Activated T-helper 2 cell treated with anti-CD3 and anti-CD28 coated beads, Interferon-gamma antibody, Interleukin-2, Interleukin-4, amounts not matched to agents 10 μg/mL and 5 μg/mL and 100 μg/mL, durations not matched to agents 14 hours and 24 hours and 36 hours (primary cell): ENCODE measurements at places on chromosomes 3 and 15. TPM values are rescaled to one million over a fixed set of nuclear protein-coding genes. Genes with fewer than 3 reads are reported as not detected.
A peak's percentile ranks its signal among the peaks of the same experiment; 100 is the strongest.

DNA sequence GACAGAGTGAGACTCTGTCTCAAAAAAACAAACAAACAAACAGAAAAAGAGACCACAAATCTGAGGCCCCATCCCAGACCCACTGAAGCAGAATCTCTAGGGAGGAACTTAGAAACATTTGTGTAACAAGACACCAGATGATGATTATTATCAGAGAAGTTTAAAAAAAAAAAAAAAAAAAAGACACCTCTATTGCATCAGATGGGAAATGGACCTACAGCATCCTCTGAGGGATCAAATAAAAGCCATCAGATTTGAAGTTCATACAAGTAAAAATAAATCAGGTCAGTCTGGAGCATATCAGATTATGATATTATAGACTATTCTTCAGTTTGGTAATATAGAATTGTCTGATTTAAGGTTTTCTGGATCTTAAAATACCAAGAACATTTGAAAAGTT lies 21.9 kb upstream of the LIPC start:
- H3K27ac ChIP-seq, result peak overlapping the region; percentile 62
- H3K4me1 ChIP-seq, result peaks cover 22% of the 10 kb centered on the region
- H3K27me3 ChIP-seq, result no peaks in the 10 kb centered on the region
- H3K36me3 ChIP-seq, result peaks cover 4% of the 10 kb centered on the region

The RTP1 gene
- total RNA-seq, result not detected in 2 replicates

The SERINC4 gene
- total RNA-seq, result 0.28 and 0.57 TPM in 2 replicates

DNA sequence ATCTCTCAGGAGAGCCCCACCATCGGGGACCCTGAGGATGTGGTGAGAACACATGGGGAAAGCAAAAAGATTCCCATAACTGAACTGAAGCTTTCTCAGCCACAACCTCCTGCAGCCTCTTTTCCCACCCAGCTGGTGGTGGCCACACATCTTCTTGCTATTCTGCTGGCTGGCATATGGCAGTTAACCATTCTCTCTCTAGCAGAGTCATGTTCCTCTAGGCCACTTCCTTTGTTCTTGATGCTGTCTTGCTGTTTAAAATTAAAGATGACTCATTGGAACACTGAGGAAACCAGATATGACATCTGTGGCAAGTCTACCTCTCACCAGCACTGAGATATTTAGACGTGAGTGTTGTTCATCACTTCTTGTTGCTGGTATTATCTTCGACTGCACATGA lies 180.3 kb upstream of the ROBO2 start:
- no peaks in the 10 kb centered on the region for H3K27me3 ChIP-seq
- no peak overlapping the region for H3K4me3 ChIP-seq
- H3K27ac ChIP-seq, result no peak overlapping the region

DNA sequence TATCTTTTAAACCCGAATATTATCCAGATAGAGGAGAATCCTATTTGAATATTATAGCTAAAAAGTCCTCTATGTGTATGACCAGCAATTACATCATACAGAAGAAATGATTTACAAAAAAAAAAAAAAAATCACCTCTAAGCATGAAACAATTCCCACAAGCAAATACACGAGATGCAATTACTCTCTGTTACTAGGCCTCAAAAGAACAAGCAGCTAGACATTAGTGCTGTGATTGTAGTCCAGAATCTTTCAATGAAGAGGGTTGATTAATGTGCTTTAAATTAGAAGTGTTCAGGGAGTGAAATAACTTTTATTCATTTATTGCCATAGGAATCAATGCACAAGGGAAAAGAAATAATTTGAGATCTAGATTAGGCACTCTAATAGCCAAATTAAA lies 1379.5 kb upstream of the GBE1 start:
- no peak for DNase-seq
- no peaks in the 10 kb centered on the region for H3K36me3 ChIP-seq
- H3K4me3 ChIP-seq, result no peak overlapping the region
- H3K4me1 ChIP-seq, result no peaks in the 10 kb centered on the region
- no peaks in the 10 kb centered on the region for H3K27me3 ChIP-seq
- no peak overlapping the region for H3K27ac ChIP-seq

- peaks cover 13% of the 10 kb centered on the region for H3K27me3 ChIP-seq
- no peak overlapping the region for H3K27ac ChIP-seq
- no peaks in the 10 kb centered on the region for H3K4me1 ChIP-seq
- DNase-seq, result no peak
These were observed 17.2 kb upstream of the CCR4 start for GRCh38 chr3:32934150-32934742.

DNA sequence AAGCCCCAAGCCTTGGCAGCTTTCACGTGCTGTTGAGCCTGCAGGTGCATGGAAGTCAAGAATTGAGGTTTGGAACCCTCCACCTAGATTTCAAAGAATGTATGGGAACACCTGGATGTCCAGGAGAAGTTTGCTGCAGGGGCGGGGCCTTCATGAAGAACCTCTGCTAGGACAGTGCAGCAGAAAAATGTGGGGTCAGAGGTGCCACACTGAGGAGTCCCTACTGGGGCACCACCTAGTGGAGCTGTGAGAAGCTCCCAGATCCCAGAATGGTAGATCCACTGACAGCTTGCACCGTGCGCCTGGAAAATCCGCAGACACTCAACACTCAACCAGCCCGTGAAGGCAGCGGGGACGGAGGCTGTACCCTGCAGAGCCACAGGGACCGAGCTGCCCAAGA lies 201.6 kb downstream of the OCA2 start:
- H3K36me3 ChIP-seq, result no peaks in the 10 kb centered on the region
- no peak overlapping the region for H3K27ac ChIP-seq
- no peaks in the 10 kb centered on the region for H3K4me1 ChIP-seq

DNA sequence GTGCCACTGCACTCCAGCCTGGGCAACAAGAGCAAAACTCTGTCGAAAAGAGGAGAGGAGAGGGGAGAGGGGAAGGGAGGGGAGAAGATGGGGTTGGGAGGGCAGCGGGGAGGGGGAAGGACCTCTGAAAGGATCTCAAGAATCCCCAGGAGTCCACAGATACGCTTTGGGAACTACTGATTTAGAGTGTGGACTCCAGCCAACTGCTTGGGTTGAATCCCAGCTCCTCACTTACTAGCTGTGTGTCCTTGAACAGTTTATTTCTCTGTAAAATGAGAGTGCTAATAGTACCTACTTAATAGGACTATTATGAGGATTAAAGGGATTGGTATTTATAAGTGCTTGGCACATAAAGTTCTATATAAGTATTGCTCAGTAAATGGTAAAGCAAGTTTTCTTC lies 45.0 kb upstream of the FAH start:
- H3K4me3 ChIP-seq, result no peak overlapping the region
- H3K4me1 ChIP-seq, result peaks cover 15% of the 10 kb centered on the region
- H3K27ac ChIP-seq, result no peak overlapping the region

The PLA2G4E gene
- not detected in 2 replicates for total RNA-seq

GRCh38 chr3:126847061-126847460 lies 135.9 kb upstream of the PLXNA1 start:
- no peaks in the 10 kb centered on the region for H3K36me3 ChIP-seq
- DNase-seq, result no peak
- H3K4me1 ChIP-seq, result no peaks in the 10 kb centered on the region
- H3K27me3 ChIP-seq, result no peaks in the 10 kb centered on the region
- no peak overlapping the region for H3K4me3 ChIP-seq

The GOLGA8O gene
- total RNA-seq, result 1.7 and 2.6 TPM in 2 replicates

The PHLDB2 gene
- 0.80 and 0.94 TPM in 2 replicates for total RNA-seq

The FANCD2OS gene
- not detected in 2 replicates for total RNA-seq

DNA sequence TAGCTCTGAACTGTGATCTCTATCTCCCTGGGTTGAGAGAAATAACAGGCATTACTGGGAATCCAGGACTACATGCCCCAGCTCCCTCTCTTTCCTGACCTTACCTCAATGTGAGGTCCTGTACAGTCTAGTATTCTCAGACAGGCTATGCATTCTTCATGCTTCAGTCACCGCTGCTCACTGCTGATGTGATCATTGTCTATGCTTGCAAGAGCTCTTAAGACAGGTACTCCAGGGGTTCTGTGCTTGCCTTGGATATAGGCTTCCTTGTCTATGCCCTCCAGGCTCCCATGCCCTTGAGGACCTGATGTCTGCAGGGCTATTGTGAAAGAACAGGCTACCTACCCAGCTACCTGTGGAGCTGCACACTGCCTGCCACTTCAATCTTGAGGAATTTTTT lies 183.6 kb downstream of the MBNL1 start:
- H3K4me1 ChIP-seq, result peaks cover 24% of the 10 kb centered on the region
- H3K27me3 ChIP-seq, result no peaks in the 10 kb centered on the region
- H3K4me3 ChIP-seq, result no peak overlapping the region
- DNase-seq, result no peak
- H3K27ac ChIP-seq, result no peak overlapping the region

The ALDH1A3 gene
- not detected in 2 replicates for total RNA-seq

The CCDC51 gene
- total RNA-seq, result 22.2 and 23.7 TPM in 2 replicates

The CLDN1 gene
- total RNA-seq, result 5.7 and 6.0 TPM in 2 replicates

The IQCF5 gene
- not detected in 2 replicates for total RNA-seq

GRCh38 chr3:168470380-168470779 lies 374.7 kb upstream of the GOLIM4 start:
- H3K36me3 ChIP-seq, result no peaks in the 10 kb centered on the region
- H3K27ac ChIP-seq, result no peak overlapping the region
- H3K4me1 ChIP-seq, result no peaks in the 10 kb centered on the region
- no peaks in the 10 kb centered on the region for H3K27me3 ChIP-seq

The ANKUB1 gene
- total RNA-seq, result not detected in 2 replicates

DNA sequence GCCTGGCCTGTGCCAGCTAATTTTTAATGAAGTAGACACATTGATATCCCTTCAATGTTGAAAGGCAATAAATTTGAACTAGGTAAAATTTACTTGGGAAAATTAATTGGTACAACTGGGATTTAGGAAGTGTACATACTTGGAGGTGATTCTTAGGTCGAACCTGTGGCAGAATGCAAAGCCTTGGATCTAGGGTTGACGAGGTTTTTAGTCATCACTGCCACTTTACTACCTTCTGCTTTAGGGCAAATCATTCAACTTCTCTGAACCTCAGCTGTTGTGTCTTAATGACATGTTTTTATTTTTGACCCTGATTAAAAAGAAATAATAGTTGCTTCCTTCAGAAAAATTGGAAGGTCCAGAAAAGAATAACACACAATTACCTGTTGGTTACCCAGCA lies 2.5 kb downstream of the APPL1 start:
- H3K36me3 ChIP-seq, result peaks cover 12% of the 10 kb centered on the region
- H3K27ac ChIP-seq, result no peak overlapping the region
- H3K4me1 ChIP-seq, result peaks cover 35% of the 10 kb centered on the region

- DNase-seq, result no peak
- H3K36me3 ChIP-seq, result no peaks in the 10 kb centered on the region
- no peak overlapping the region for H3K4me3 ChIP-seq
- H3K27ac ChIP-seq, result no peak overlapping the region
- H3K4me1 ChIP-seq, result no peaks in the 10 kb centered on the region
- peaks cover 4% of the 10 kb centered on the region for H3K27me3 ChIP-seq
These were observed 118.5 kb upstream of the WNT5A start for GRCh38 chr3:55605443-55606236.

DNA sequence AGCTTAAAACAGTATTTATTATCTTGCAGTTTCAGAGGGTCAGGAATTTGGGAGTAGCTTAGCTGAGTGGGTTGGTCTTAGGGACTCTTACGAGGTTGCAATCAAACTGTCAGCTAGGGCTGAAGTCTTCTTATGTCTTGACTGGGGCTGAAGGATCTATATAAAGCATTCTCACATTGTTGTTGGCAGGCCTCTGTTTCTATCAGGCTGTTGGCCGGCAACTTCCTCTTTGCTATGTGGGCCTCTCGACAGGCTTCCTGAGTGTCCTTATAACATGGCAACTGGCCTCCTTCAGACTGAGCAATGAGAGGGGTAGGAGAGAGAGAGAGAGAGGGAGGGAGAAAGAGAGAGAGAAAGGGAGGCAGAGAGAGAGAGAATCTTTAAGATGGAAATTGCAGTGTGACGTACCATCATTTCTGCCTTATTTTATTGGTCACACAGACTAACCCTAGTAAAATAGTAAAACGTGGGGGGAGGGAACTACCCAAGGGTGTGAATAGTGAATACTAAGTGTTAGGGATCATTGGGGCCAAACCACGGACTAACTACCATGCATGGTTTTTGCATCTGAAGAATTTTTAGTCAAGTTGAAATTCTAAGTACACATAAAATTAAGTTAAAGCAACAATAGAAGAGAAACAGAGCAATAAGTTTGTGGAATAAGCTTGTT lies 16.1 kb downstream of the FGF7 start:
- no peak overlapping the region for H3K27ac ChIP-seq
- H3K4me1 ChIP-seq, result peaks cover 1% of the 10 kb centered on the region
- no peak overlapping the region for H3K4me3 ChIP-seq
- H3K36me3 ChIP-seq, result no peaks in the 10 kb centered on the region

GRCh38 chr3:140686128-140686527 lies 8.3 kb downstream of the TRIM42 start:
- no peak overlapping the region for H3K27ac ChIP-seq
- no peak overlapping the region for H3K4me3 ChIP-seq
- H3K36me3 ChIP-seq, result no peaks in the 10 kb centered on the region
- H3K4me1 ChIP-seq, result no peaks in the 10 kb centered on the region

- no peak for DNase-seq
- H3K36me3 ChIP-seq, result peaks cover 7% of the 10 kb centered on the region
- H3K27ac ChIP-seq, result no peak overlapping the region
- H3K4me1 ChIP-seq, result peaks cover 5% of the 10 kb centered on the region
- H3K4me3 ChIP-seq, result no peak overlapping the region
These were observed 17.3 kb upstream of the BSN start for GRCh38 chr3:49536875-49537533.

DNA sequence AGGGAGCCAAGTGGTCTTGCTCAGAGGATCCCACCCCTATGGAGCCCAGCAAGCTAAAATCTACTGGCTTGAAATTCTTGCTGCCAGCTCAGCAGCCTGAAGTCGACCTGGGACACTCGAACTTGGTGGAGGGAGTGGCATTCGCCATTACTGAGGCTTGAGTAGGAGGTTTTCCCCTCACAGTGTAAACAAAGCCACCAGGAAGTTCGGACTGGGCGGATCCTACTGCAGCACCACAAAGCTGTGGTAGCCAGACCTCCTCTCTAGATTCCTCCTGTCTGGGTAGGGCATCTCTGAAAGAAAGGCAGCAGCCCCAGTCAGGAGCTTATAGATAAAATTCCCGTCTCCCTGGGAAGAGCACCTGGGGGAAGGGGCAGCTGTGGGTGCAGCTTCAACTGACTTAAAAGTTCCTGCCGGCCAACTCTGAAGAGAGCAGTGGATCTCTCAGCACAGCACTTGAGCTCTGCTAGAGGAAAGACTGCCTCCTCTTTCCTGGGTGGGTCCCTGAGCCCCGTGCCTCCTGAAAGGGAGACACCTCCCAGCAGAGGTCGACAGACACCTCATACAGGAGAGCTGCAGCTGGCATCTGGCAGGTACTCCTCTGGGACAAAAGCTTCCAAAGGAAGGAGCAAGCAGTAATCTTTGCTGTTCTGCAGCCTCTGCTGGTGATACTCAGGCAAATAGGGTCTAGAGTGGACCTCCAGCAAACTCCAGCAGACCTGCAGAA lies 576.3 kb upstream of the NECTIN3 start:
- H3K27ac ChIP-seq, result no peak overlapping the region
- H3K27me3 ChIP-seq, result no peaks in the 10 kb centered on the region
- H3K4me1 ChIP-seq, result no peaks in the 10 kb centered on the region
- no peak for DNase-seq

- no peaks in the 10 kb centered on the region for H3K27me3 ChIP-seq
- no peak overlapping the region for H3K4me3 ChIP-seq
- DNase-seq, result no peak
- H3K27ac ChIP-seq, result no peak overlapping the region
- peaks cover 13% of the 10 kb centered on the region for H3K4me1 ChIP-seq
These were observed 39.6 kb upstream of the MAGEF1 start for GRCh38 chr3:184751204-184752040.
